CD4-positive, alpha-beta T cell treated with Interleukin-17A for 1 hour (primary cell): ENCODE measurements at places on chromosomes 13 and 19.

GRCh38 chr19:32174386-32175113, 170.9 kb upstream of the ZNF507 start:
- DNase-seq: no peak

GRCh38 chr13:83666141-83666540, 216.1 kb downstream of the SLITRK1 start:
- DNase-seq: no peak

DNA sequence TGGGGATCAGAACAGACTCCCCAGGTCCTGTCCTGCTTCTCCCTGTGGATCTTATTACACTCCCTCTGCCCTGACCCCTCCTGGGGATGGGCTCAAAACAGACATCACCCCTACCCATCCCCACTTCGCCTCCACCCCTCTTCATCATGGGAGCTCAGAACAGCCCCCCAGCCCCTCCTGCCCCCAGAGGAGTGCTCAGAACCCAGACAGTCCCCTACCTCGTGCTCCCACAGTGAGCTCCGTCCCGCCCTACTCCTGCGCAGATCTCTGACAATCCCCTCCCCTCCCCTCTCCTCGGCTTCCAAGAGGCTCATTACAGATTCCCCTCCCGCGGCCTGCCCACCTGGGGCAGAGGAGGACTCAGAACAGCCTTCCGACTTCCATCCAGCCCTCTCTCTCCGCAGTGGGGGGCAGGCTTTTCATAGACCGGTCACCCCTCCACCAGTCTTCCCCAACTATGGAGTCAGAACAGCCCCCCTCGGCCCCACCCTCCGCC, 6.1 kb downstream of the NXNL1 start:
- no peak for DNase-seq

GRCh38 chr13:64538711-64539110, 2691.4 kb downstream of the PCDH9 start:
- DNase-seq: no peak

- no peak for DNase-seq
Measured at GRCh38 chr19:55617426-55617825, 6.9 kb downstream of the ZNF784 start.

GRCh38 chr13:82245860-82246259, 1636.4 kb downstream of the SLITRK1 start:
- no peak for DNase-seq

DNA sequence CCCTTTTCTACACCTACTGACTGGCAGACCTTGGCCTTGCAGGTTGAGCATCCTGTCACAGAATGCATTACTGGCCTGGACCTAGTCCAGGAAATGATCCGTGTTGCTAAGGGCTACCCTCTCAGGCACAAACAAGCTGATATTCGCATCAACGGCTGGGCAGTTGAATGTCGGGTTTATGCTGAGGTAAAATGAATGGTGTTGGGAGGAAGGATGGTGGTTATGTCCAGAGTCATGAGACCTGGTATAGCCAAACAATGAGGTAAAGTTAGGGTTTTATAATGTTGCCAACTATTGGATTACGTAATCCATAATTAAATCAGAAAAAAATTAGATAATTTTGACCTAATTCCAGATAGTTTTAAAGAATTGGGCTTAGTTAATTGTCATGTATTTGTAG, 212.5 kb downstream of the PCCA start:
- DNase-seq: no peak

- DNase-seq: no peak
Measured at GRCh38 chr19:49758292-49758691, 4.8 kb downstream of the TSKS start.

DNA sequence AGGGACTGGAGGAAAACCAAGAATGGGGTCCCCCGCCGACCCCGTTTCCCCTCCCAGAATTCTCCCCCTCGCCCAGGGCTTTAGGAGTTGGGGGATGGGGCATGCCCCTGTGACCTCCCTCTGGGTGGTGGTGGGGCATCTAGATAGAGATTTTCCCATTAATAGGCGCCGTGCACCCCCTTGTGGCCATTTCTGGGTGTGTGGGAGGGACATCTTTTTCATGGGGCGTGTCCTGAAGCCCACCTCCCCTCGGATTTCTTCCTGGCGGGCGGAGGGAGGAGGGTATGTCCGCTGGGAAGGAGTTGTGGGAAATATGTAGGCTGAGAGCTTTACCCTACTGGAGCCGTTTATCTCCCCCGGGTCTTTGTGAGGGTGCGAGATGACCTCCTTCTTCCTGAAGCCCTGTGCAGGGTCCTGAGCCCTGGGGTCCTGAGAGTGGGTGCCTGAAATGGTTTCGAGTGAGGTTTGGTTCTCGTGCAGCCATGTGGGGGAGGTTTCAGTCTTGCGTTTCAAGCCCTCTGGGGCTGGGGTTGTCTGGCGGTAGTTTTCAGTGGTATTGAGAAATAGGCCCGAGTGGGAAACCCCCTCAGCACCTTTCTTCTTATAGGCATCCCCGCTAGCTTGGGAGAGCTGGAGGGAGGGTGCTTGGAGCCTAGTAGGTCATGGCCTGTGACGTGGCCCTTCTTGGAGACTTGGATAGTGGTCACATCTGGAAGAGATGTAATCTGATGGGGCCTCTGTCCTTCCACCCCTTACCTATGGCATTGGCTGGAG, 1.0 kb downstream of the PRMT1 start:
- DNase-seq: peak; percentile 87

DNA sequence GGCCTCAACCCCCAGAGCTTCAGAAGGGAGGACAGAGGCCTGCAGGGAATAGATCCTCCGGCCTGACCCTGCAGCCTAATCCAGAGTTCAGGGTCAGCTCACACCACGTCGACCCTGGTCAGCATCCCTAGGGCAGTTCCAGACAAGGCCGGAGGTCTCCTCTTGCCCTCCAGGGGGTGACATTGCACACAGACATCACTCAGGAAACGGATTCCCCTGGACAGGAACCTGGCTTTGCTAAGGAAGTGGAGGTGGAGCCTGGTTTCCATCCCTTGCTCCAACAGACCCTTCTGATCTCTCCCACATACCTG, 969 bp upstream of the CEACAM5 start:
- no peak for DNase-seq

GRCh38 chr13:51453207-51453958, 547 bp upstream of the INTS6 start:
- peak; percentile 85 for DNase-seq

GRCh38 chr19:51259348-51260245, 8.7 kb downstream of the SIGLECL1 start:
- DNase-seq: peak; percentile 39

DNA sequence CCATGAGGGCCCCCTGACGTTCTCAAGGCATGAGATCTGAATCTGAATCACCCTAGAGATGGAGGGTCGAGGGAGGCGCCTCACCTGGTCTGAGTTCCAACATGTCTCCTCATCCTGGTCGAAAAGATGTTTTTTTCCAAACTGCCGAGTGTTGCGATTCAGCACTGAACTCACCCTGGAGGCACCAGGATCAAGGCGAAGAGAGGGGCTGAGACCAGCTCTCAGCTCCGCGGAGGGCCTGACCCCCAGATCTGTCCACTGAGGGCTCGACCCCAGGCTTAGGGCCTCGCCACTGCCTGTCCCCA, 555 bp downstream of the NR2C2AP start:
- no peak for DNase-seq

DNA sequence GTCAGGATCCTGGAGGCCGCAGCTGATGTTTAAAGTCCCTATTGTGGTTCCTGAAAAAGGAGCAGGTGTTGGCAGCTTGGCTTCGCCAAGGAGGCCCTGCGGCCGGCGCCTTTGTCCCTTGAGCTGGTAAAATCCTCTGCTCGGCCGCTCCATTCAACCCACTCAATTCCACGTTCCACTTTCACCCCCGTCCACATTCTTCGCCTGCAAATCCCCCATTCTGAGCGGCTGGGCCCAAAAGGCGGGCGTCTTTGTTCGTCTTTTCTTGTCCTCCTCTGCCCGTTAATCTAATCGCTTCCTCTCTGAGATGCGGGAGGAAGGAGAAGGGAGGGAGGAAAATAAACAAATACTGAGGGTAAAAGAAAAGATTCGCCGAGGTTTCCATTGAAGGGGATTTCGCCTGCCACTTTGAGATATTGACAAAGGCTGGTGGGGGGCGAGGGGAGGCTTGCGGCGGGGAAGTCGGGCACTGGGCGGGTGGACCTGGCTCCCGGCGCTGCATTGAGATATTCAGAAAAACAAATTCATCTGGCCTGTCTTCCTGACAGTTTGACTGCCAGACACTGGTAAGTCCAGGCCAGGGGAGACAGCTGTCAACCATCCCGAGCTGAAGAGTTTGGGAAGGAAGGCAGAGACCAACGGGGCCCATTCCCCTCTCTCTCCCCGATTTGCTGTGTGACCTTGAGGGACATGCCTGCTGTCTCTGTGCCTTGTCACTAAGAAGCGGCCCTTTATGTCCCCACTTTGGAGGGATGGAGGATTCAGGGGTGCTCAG, 37.6 kb downstream of the ZNRF4 start:
- no peak for DNase-seq

DNA sequence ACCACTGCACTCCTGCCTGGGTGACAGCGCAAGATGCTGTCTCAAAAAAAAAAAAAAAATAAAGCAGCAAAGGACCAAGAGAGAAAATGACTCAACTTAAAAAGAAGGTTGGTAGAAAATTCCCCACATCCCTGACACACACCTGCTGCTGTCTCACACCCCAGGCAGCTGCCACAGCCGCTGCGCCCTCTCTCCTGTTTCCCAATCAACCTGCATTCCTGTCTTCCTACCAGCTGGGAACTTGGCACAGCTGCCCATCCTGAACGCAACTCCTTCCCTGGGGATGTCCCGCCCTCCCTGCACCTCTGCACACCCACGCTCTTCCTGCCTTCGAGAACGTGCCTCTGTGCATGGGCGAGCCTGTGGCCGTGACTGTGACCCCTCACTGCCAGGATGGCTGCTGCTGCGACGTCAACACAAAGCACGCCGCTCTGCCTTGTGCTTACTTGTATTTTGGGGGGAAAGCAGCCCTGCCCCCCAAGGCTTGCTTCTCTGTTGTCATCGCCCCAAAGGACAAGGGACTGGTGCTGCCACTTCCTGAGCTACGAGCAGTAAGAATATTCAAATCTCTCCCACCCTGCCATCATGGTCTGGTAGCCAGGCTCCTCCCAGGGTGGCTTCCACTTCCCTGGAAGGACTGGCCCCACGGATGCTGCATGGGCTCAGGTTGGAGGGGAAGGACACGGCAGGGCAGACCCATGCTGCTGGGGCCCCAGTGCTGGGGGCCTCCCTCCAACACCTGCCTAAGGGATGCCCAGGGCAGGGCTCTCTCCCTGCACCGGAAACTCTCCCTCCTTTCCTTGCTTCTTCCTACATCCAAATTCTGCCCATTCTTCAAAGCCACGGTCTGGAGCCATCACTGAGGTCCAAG, 20.7 kb downstream of the SH3GL1 start:
- DNase-seq: peak; percentile 28

DNA sequence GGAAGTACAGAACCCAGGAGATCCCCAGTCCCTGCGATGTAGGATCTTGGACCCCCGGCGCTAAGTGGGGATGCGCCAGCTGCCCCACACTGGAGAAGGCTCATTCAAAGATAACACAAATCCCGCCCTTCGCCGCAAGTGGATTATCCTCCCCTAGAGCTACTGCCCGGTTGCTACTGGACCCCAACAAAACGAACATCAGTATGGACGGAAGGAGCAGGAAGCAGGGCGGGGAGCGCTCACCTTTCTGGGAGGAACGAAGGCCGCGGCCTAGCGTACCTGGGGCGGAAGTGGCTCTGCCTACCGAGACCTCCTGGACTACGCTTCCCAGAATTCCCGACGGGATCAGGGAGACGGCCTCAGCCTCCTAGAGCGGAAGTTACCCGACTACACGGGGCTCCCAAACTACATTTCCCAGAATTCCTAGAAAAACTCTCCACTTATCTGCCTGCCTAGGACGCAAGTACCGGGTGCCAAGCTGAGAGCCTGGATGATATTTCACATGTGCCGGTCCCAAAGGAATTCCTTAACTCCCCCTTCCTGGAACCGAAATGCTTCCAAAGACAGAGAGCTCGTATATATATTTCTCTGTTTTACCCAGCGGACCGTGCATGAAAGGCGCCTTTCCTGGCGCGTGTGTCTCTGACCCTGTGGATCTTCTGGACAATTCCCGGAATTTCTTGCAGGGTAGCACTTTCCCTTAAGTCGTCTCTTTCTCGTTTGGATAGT, at the start of gene ZNF112:
Gene ZNF112 (minus strand): TSS at position 298 of the 729 bp plus-strand sequence. CDS start 16,141 bp downstream, outside the sequence.
- peak; percentile 1 for DNase-seq

GRCh38 chr13:76836311-76836710, 49.9 kb downstream of the KCTD12 start:
- DNase-seq: no peak

GRCh38 chr19:46347985-46348384, 1.1 kb downstream of the PPP5C start:
- DNase-seq: no peak

GRCh38 chr13:67183151-67183550, 47.0 kb downstream of the PCDH9 start:
- DNase-seq: no peak

- DNase-seq: no peak
Measured at GRCh38 chr19:30391554-30392551, 19.7 kb downstream of the ZNF536 start.

GRCh38 chr13:39016087-39016486, 21.8 kb downstream of the PROSER1 start:
- no peak for DNase-seq

DNA sequence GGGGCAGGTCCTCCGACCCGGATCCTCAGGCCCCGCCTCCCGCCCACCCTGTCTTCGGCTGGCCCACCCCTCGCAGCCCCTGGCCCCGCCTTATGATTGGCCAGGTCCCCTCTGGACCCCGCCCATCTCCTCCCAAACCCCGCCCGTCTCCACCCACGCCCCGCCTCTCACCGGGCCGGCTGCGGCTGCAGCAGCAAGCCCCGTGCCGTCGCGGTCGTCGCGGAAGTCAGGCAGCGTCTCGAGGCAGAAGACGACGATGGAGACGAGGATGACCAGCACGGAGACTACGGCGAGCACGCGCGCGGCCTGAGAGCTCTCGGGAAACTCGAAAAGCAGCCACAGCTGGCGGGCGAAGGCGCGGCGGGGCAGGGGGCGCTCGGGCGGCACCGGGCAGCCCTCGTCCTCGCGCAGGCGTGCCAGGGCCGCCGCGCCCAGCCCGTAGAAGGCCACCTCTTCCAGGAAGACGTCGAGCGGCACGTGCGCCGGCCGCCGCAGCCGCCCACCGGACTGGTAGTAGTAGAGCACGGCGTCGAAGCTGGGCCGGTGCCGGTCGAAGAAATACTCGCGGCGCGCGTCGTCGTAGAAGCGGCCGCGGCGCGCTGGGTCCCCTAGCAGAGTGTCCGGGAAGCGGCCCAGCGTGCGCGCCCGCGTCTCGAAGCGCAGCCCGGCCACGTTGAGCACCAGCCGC, 495 bp downstream of the KCNA7 start:
- no peak for DNase-seq

GRCh38 chr13:51971520-51972426, 39.5 kb downstream of the ATP7B start:
- DNase-seq: no peak

DNA sequence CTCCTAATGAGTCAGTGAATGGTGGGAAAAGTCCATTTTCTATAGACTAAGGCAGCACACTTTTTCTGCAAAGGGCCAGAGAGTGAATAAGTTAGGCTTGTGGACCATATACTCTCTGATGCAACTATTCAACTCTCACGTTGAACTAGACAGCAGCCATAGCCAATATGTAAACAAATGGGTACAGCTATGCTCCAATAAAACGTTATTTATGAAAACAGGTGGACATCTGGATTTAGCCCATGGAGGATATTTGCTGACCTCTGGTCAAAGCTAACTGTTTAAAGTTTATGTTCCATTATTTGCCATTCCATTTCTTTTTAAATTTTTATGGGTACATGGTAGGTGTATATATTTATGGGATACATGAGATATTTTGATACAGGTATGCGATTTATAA, 4.7 kb upstream of the CCDC169 start:
- no peak for DNase-seq
